ENCODE measurements at places on chromosomes 1 and 21.
A peak's percentile ranks its signal among the peaks of the same experiment; 100 is the strongest.

DNA sequence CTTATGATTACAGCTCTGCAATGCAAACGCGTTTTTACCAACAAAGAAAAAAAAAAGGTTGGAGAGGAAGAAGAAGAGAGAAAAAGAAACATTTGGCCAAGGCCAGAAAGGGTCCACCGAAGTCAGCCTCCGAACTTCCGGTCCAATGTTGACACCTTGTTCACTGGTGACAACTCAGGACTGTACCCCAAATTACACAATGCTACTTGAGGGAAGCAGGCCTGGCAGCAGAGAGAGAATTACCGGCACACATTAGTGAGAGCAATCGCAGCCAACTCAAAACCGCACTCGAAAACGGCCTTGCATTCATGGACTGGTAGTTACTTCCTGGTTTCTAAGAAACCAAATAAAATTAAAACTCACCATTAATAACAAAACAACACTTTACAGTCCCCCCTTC is 652.5 kb downstream of the KIF26B start:
- DNase-seq, result no peak

DNA sequence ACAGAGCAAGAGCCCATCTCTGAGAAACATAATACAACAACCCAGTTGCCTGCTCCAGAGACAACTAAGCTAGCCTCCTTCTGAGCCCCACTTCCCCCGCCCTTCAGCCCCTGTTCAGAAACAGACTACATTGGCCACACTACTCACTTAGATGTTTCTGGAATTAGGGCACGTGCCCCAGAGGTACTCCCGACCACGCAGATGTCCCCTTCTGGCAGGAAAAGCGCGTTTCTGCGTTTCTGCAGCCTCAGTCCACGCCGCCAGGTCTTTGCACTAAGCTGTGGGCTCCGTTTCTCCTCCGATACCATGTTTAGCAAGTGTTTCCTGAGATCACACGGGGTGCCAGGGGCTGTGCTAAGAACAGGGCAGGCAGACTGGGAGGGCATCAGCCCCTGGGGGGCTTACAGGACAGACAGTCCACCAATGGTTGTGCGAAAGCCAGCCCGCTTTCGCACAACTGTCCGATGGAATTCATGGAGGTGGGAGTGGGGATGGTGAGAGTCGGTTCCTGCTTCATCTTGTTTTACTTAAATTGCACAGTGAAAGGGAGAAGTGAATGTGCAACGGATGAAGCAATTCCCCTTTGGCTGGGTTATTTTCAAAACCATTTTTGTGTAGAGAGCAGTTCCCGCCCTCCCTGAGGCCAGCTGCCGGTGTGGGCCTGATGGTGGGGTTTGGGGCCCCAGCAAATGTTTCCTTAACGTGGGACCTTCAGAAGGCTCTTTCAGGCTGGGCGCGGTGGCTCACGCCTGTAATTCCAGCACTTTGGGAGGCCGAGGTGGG is 2.7 kb downstream of the PIK3CD start:
- DNase-seq, result no peak

- no peak for DNase-seq
Observed at GRCh38 chr1:153577624-153578051, 12.0 kb upstream of the S100A2 start.

GRCh38 chr1:198677871-198678270 is 39.0 kb downstream of the PTPRC start:
- no peak for DNase-seq

DNA sequence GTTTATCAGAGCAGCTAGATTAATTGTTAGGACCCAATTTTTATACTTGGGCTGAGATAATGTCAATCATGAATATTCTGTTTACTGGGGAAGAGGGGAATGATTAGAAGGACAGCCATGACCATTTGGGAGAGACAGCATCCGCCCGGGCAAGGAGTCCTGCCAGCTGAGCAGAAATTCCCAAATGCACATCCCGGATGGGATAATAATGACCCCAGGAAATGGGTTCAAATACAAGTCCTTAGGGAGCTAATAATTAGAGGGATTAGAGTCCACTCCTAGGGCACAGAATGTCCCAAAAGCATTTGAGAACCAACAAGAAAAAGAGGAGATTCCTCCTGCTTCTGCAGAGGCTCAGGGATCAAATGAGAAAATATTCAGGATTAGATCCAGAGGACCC is 115.9 kb downstream of the LRRC53 start:
- no peak for DNase-seq

GRCh38 chr21:35014302-35015041 is 34.6 kb downstream of the RUNX1 start:
- DNase-seq, result no peak

DNA sequence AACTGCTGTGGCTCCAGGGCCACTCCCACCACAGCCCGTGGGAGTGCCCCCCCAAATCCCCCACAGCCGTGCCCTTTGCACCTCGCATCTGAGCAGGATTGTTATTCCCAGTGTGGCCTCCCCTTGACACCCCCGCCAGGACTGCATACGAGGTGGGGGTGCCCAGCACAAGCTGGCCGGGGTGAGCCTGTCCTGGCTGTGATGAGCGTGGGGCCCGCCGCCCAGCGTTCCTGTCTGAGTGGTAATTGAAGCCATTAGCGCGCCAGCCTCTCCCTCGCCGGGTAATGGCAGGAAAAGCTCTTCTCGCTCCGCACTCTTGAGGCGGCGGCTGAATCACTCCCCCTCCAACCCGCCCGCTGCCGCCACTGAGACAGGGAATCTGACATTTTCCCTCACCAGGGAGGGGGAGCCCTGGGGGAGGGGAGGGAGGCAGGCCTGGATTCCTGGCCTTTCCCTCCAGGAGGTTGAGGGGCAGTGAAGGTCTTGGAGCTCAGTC is 27.7 kb downstream of the PTPRF start:
- peak; percentile 61 for DNase-seq
